ENCODE measurements at places on chromosomes 2 and 18. TPM values are rescaled to one million over a fixed set of nuclear protein-coding genes. Genes with fewer than 3 reads are reported as not detected.

DUSP28 gene
- 11.7 TPM for total RNA-seq

VIL1 gene
- total RNA-seq = not detected

DNA sequence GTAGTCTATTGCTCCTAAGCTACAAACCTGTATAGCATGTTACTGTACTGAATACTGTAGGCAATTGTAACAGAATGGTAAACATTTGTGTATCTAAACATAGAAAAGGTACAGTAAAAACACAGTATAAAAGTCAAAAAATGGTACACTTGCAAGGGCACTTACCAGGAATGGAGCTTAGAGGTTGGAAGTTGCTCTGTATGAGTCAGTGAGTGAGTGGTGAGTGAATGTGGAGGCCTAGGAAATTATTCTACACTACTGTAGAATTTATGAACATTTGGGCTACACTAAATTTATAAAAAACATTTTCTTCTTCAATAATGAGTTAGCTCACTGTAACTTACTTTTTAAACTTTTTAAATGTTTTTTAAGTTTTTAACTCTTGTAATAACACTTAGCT, 19.0 kb downstream of the NABP1 start:
- DNase-seq = no peak

DNA sequence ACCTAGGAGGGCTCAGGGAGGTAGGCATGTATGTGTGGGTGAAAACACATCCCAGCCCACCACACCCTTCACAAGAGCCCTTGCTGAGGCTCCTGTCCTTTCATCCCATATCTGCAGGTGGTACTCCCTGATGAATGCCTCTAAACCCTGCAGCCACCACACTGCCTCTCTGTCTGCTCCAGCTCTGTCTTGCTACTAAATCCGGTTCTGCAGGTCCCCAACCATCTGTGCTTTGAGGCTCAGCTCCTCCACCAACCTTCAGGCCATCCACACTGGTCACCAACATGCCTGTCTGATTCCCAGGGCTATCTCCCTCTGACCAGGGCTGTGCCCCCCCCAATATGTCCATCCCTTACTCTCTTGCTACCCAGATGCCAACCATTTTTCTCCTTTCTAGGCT, 92.7 kb downstream of the BIN1 start:
- no peak for DNase-seq

GRCh38 chr2:62894966-62895631, 155.5 kb upstream of the OTX1 start:
- no peak for DNase-seq

DNA sequence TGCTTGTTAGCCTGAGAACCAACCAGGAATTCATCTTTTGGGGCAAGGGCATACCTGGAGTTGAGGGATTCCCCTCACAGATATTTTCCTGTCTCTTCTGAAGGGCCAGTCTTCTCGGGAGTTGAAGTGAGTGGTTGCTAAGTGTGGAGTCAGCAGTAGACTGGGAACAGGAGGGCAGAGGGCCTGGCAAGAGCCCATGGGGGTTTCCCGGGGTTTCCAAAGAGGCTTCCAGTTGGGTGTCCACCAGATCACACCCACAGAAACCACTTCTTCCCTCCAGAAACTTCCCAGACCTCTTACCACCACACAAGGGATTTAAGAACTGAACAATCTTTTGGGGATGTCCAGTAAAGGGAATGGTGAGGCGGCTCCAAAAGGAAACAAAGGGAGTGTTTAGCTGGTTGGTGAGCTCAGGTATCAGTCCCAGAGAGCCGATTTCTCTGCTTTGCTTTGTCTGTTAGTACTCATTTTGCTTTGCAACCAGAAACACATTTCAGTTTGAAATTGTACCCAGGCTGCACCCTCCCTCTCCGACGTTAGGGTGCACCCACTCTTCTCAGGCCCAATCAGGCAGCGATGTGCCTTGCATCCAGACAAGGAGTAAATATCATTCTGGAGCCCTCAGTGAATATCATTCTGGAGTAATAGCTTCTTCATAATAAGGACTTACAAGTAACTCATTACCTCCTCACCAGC, 47.5 kb upstream of the SPATS2L start:
- peak; percentile 10 for DNase-seq

- no peak for DNase-seq
Measured at GRCh38 chr2:38165698-38166097, 89.7 kb upstream of the CYP1B1 start.

GRCh38 chr18:10147226-10147625, 233.4 kb downstream of the VAPA start:
- DNase-seq = no peak

GRCh38 chr2:11073776-11074175, 81.5 kb upstream of the SLC66A3 start:
- peak; percentile 18 for DNase-seq
